ENCODE measurements at places on chromosomes 7 and 10. TPM values are rescaled to one million over a fixed set of nuclear protein-coding genes. Genes with fewer than 3 reads are reported as not detected.

MYL10 gene
- 3.8 TPM for total RNA-seq

ERVW-1 gene
- total RNA-seq: not detected

R3HCC1L gene
- total RNA-seq: 34.1 TPM

ING3 gene
- 41.7 TPM for total RNA-seq

VSTM2A gene
- 27.3 TPM for total RNA-seq

CCDC126 gene
- total RNA-seq: 34.6 TPM

ZMIZ1 gene
- total RNA-seq: 69.9 TPM

MLXIPL gene
- 0.82 TPM for total RNA-seq

ZNF467 gene
- 4.6 TPM for total RNA-seq

ACHE gene
- total RNA-seq: 25.7 TPM

LLCFC1 gene
- not detected for total RNA-seq

CUZD1 gene
- total RNA-seq: 1.3 TPM

PLEKHS1 gene
- 0.77 TPM for total RNA-seq

SKIDA1 gene
- total RNA-seq: 11.4 TPM

HMX2 gene
- total RNA-seq: not detected

FGFBP3 gene
- total RNA-seq: 15.3 TPM

CHCHD2 gene
- 166 TPM for total RNA-seq

MRLN gene
- total RNA-seq: 23.1 TPM

TEX36 gene
- not detected for total RNA-seq

TMEM130 gene
- 14.4 TPM for total RNA-seq

ACTR3C gene
- total RNA-seq: 5.3 TPM

ZNF282 gene
- total RNA-seq: 35.6 TPM

AQP1 gene
- total RNA-seq: 75.8 TPM

LAMTOR4 gene
- total RNA-seq: 77.6 TPM

SPDYE9 gene
- not detected for total RNA-seq

SPDYE8 gene
- not detected for total RNA-seq

RET gene
- 4.5 TPM for total RNA-seq

ETV1 gene
- 20.0 TPM for total RNA-seq

AEBP1 gene
- 143 TPM for total RNA-seq

DPP6 gene
- total RNA-seq: 12.1 TPM

ELFN1 gene
- 21.5 TPM for total RNA-seq
